ENCODE measurements at places on chromosomes 12 and 14.
A peak's percentile ranks its signal among the peaks of the same experiment; 100 is the strongest.

DNA sequence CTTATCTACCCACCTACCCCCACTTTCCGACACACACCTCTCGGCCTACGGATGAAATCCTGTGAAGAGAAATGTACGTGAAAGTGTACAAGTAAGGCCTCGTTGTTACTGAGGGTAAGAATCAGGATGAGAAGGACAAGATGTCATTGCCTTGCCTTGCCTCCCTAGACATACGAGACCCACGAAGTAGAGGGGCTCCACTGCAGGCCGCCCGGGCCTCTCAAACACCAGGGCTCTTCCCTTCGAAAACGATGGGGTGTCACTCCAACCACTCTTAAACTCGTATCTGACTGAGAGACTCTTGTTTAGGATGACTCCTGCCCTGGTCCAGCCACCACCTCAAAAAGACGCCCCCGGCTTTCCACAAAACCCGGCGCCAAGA, 498 bp downstream of the RACGAP1 start:
- DNase-seq, result no peak

- no peak for DNase-seq
These were observed 11.2 kb downstream of the ULK1 start for GRCh38 chr12:131905630-131906091.

- peak; percentile 85 for DNase-seq
These were observed 14.9 kb upstream of the IRF2BPL start for GRCh38 chr14:77043177-77043983.

- DNase-seq, result no peak
These were observed 34.5 kb upstream of the RIC8B start for GRCh38 chr12:106739815-106740530.

DNA sequence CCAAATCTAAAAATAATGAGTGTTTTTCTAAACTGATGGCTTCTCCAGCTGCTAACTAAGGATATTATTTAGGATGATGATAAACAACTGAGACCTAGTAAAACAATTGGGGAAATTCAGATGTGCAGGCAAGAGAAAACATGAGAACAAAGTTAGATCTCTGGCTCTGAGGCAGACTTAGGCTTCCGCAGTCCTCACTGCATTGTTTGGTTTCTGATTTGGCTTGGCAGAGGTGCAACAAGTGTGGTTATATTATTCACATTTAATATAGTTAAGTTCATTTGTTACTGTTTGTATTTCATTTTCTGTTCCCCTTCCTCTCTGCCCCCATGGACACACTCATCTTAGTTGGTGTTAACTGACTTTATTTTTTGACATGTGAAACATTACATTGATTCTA, 30.2 kb upstream of the NR1H4 start:
- no peak for DNase-seq

DNA sequence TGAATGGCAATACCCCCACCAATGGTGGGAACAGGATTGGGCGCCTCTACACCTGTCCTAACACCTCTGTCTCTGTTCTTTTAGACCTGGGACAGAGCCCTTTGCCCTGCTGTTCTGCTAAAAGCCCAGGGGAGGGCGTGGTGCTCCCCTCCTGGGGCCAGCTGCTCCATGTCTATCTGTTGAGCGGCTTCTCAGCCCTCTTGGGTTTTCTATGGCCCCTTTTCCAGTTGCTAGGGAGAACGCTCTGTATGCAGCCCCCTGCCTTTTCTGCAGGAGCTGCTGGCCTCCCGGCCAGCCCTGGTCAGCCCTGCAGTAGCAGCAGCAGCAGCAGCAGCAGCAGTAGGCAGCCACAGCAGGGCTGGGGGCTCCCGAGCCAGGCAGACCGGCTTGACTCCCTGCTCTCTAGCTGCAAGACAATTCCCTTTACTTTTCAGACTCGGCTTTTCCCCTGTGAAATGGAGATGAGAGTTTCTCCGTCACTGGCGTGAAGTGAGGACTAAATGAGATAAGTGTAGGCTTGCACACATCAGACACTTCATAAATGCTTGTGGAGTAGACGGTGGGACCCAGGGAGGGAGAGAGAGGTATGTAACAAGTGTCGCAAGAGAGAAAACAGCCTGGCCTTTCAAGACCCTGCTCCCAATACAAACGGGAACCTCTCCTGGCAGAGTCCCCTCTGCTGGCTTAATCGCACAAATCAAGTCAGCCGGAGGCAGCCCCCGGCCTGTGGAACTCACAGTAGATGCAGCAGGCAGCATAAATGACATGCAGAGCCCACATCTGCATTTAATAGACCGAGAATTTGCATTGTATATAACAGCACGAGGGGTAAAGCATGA, 1.0 kb downstream of the RTL1 start:
- DNase-seq, result no peak

DNA sequence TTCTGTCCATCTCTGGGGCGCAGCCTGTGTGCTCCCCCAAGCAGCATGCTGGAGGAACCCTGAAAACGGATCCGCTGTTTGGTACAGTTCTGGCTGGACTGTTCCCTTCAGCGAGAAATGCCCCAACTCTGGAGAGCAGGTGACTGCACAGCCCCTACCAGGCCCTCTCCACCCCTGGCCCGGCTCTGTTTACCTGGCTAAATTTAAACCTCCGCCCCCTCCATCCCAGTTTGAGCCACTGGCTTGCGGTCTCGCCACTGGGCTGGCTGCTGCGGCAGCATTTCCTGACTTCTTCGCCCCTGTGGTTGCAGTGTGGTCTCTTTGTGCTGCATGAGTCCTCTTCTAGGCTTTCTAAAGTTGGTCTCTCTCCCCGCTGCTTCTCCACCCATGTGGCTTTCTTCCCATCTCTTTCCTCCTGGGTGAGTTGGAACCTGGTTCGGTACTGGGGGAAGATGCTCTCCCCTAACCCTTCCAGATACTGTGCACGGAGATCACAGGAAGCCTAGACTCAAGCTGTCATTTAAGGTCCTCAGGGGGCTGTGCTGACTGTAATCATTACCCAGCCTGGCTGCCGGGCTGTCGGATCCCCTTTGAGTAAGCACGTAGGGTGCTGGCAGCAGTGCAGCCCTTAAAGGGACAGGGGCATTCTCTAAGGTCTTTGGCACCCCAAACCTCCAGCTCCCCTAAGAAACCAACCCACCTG, 60.6 kb downstream of the FBXL14 start:
- no peak for DNase-seq

- DNase-seq, result no peak
These were observed 36.6 kb downstream of the STAB2 start for GRCh38 chr12:103623716-103624115.

GRCh38 chr14:48251290-48251689, 575.9 kb upstream of the MDGA2 start:
- DNase-seq, result no peak

GRCh38 chr14:102218688-102219087, 79.0 kb downstream of the WDR20 start:
- DNase-seq, result no peak

DNA sequence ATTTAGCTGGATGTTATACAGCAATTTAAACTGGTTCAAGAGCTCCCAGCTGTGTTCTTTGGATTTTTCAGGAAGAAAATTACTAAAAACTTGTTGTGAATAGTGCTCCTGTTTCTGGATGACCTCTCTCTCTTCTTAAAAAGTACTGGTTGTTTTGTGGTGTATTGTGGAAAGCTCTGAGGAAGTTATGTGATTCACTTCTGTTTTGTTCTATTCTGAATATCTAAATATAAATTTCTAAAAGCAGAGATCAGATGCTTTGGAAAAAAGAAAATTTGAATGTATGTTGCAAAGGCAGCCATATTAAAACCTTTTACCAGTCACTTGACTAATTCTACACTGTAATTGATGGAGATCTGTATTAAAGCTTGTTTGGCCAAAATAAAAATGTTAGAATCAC, 3.4 kb upstream of the C3AR1 start:
- no peak for DNase-seq

DNA sequence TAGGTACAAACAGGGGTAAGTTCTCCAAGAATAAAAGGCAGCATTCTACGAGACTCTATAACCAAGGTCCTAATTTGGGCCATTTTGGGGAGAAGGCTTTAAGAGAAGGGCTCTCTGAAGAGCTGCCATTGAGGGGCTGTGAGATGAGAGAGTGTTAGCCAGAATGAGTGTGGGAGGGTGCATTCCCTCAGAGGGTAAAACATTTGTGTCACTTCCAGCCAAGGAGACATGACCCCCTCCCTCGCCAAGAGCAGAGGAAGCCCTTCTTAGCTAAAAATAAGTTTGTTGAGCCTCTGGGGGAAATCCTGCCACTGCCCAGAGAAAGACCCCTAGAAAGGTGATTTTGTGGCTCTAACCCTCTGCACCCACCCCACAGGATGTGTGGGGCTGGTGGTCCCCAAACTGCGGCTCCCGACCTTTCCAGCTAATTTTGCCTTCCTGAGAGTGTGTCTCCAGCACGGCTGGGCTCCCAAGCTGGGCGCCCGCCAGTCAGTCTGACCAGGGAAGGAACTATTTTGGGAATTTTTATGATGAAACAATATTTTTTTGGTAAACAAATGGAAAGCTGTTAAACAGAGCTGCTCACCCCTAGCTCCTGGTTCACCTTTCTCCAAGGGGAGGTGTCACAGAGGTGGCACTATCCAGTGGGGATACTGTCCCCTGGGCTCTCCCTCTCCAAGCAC, 65.9 kb upstream of the JDP2 start:
- DNase-seq, result no peak

GRCh38 chr12:130806574-130806973, 32.5 kb downstream of the STX2 start:
- no peak for DNase-seq

DNA sequence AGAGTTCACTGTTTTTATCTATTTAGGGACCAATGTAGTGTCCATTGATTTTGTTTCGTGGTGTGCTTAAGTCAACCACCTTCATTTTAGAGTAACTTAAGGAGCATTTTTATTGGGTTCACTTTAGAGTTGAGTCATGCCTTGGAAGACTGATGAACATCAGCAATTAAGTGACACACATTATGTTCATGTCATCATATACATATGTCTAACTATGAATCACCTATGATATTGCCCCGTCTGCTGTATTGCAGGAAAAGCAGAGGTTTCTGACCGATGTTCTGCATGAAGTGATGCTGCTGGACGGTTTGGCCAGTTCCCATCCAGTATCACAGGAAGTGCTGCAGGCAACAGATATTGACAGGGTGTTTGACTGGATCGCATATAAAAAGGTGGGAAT, 227.1 kb downstream of the TRHDE start:
- peak; percentile 19 for DNase-seq

DNA sequence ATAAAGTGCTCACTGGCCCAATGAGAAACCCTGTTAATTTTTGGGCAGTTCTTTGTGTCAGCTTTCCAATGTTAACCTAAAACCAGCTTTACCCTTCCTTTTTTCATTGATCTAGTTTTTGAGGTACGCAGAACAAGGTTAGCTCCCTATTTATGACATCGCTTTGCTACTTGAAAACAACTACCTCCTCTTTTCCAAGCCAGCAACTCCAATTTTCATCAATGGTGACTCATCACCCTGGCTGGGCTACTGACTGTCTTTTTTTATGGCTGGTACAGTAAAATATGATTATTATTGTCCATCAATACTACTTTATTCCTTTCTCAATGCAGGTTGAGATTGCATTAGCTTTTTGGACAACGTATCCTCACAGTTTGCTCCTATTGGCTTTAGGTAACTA, 22.5 kb upstream of the AKAP6 start:
- DNase-seq, result no peak

DNA sequence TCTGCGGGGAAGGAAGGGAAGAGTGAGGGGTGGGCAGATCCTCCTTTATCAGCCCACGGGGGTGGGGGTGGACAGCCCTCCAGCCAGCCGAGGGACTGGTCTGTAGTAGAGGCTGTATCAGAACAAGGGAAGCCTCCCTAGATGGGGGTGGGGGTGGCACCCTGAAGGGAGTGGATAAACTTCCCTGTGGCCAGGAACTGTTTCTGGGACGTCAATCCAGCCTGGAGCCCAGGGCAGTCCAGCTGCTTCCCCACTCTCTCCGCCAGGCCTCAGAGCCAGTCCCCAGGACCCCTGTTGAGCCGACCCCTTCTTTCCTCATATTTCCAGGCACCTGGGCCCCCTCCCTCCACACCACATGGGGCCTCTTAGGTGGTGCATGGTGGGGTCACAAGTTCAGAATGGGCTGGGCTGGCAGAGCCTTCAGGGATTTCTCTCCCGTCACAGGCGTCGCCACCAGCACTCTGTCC, 6.7 kb downstream of the PLD4 start:
- DNase-seq, result no peak

- DNase-seq, result no peak
These were observed 53.8 kb downstream of the PEBP1 start for GRCh38 chr12:118189741-118190191.

GRCh38 chr14:94494085-94494484, 15.2 kb downstream of the SERPINA12 start:
- DNase-seq, result no peak

GRCh38 chr14:96106891-96107290, 67.7 kb downstream of the C14orf132 start:
- no peak for DNase-seq

- DNase-seq, result peak; percentile 62
These were observed 30.4 kb downstream of the CCDC92 start for GRCh38 chr12:123942238-123942653.

GRCh38 chr12:95742586-95742985, 48.0 kb downstream of the NTN4 start:
- DNase-seq, result no peak

- DNase-seq, result no peak
These were observed 16.4 kb downstream of the DAO start for GRCh38 chr12:108896336-108896735.

DNA sequence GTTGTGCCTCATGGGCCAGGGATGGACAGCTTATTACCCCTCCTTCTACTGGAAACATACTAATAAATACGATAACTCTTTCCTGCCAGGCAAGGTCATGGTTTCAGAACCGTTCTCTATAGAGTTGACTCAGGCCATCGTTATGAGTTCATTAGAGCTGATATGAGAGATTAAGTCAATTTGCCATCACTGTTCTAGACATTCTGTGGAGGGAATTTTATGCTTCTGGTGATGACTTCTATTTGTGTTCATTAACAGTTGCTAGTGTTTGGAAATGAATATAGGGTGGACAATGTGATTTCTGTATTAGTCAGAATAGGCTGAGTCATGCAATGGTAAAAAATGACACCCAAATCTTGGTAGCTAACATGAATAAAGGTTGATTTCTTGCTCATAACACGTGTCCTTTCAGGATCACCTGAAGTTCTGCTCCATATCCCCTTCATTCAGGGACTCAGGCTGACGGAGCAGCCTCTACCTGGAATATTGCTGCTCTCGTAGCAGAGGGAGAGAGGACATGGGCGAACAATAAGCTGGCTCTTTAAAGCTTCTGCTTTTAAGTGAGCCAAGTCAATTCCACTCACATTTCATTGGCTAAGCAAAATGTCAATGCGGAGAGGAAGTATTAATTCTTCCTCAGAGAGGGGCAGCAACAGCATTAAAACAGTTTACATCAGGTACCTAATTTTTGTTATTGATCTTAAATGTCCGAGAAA, 18.5 kb upstream of the TBPL2 start:
- peak; percentile 33 for DNase-seq

GRCh38 chr14:94562941-94563883, 2.0 kb downstream of the SERPINA4 start:
- no peak for DNase-seq

- DNase-seq, result no peak
These were observed 27.8 kb upstream of the NFYB start for GRCh38 chr12:104165801-104166200.
